H4 (cell line): ENCODE measurements at places on chromosomes 12 and 14. TPM values are rescaled to one million over a fixed set of nuclear protein-coding genes. Genes with fewer than 3 reads are reported as not detected.
A peak's percentile ranks its signal among the peaks of the same experiment; 100 is the strongest.

SLCO1B1 gene
- not detected in 2 replicates for total RNA-seq

RNF212B gene
- total RNA-seq = not detected in 2 replicates

LRR1 gene
- total RNA-seq = 34.7 and 53.2 TPM in 2 replicates

HOXC9 gene
- 2.4 and 5.6 TPM in 2 replicates for total RNA-seq

DNA sequence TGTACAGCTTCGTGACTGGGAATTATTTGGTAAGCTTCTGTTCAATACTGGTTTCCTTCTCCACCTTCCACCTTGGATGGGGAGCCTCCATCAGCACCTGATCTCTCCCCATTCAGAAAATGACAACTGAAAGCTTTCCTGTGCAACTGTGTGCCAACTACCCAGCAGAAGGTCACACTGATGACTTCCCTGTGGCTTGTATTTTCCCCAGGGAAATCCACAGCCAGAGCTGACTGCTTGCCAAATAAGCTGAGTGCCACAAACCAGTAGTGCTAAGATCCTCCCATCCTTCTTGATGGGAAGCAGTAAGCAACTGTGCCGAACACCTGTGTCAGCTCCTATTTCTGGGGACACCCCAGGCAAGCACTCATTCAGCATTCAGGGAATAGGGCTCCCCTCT, 257.2 kb upstream of the SOX5 start:
- no peak for DNase-seq

DNA sequence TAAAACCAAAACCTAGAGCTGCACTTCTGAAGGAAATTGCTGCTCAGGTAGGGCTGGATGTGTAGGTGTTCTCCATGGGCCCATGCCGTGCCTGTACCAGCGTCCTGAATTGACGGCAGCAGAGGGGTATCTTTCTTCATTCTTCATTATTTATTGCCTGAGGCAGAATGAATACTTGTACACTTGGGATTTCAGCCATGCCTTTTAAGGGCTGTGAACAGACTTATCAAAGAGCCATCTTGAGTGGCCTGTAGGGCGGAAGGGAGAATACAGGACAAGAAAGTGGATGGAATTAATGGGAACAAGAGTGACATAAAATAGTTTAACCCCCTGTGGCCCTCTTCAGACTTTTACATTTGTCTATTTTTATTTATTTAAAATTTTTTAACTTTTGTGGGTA, 61.4 kb downstream of the RASSF3 start:
- DNase-seq = no peak

DNA sequence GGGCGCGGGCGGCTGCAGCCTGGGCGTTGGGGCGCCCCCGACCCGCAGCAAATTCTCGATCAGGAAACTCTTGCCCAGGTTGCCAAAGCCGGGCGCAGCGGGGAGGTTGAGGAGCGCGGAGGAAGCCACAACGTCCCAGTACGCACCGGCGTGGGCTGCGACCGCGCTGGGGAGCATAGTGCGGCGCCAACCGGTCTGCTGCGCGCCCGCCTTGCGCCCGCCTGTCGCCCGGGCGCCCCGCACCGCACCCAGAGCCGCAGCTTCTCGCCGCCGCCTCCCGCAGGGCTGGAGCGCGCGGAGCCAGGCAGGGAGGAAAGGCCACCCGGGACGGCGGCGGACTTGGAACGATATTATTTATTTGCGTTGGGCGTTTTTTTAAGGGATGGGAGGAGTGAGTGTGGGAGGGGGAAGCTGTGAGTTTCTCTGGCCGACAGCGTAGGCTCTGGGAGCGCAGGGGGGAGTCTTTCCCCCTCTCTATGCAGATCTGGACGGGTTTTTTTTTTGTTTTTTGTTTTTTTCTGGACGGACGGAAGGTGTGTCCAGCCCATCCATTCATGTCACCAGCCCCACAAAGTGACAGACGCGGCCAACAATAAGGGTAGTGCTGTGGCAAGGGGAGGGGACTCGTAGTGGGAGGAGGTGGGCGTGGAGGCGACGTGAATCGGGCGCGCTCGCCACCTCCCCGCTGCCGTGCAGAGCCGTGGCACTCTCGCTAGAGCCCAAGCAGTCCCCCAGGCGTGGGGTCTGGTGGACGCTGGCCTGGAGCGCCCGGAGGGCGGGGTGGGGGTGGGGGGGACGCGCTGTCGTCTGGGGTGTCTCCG, at the start of gene DBX2:
DBX2 (minus strand) TSS at position 349 of the 821 bp plus-strand sequence; CDS start at position 177, 172 bp downstream.
- DNase-seq = peak; percentile 30

- DNase-seq = no peak
Observed at GRCh38 chr12:105676694-105677093, 346.2 kb downstream of the C12orf75 start.

DNA sequence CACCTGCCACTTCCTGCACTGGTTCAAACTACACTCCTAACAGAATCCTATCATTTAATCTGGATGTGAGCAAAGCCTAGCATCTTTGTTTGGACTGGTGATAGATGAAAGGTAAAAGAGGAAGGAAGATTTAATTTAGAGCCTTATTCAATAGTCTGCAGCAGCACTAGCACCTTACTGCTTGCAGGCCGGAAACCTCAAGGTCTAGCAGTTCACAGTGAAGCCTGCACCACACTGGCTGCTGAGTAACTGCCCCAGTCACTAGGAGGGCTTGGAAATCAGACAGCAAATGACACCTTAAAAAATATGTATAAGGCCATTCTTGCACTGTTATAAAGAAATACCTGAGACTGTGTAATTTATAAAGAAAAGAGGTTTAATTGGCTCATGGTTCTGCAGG, 358.0 kb downstream of the DAD1 start:
- no peak for DNase-seq

DNA sequence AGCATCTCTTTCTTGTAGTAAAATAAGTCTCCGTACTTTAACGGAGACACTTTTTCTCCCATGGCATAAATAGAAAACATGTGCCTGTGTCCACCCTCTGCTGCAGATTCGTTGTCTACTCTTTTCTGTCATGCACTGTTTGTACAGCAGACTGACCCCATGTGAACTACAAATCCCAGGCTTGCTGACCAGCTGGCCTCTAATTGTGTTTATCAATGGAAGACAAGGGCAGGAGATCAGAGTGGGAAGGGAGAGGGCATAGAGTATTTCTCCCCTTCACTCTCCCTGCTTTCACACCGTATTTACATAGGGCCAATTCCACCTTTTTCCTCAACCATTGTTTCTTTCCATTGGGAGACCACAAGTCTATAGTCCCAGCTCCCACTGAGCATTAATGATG, 31.0 kb upstream of the TMTC2 start:
- DNase-seq = no peak

- DNase-seq = peak; percentile 61
Observed at GRCh38 chr12:67943141-67943892, 45.9 kb upstream of the IFNG-AS1 start.
